Right forelimb (tissue), 1 donor: ENCODE measurements at places on chromosomes 5 and 9.

GRCh38 chr5:100469767-100470166 lies 65.4 kb upstream of the FAM174A start:
- no peak for DNase-seq

DNA sequence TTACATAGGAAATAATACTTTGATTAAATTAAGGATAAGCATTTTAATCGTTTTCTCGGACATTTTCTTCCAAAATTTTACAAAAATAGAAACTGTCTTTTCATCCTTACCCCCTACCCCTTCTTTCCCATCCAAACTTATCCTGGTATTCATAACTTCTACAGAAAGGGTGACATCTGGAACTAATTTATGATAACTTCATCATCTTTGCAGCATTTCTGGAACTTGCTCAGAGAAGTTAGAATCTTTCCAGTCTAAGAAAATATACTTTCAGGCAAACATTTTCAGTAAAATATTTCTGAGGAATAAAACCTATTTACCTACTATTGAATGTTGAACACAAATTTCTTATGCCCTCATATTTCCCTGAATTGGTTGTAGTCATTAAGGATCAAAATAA lies 309.0 kb downstream of the MAN2A1 start:
- no peak for DNase-seq

DNA sequence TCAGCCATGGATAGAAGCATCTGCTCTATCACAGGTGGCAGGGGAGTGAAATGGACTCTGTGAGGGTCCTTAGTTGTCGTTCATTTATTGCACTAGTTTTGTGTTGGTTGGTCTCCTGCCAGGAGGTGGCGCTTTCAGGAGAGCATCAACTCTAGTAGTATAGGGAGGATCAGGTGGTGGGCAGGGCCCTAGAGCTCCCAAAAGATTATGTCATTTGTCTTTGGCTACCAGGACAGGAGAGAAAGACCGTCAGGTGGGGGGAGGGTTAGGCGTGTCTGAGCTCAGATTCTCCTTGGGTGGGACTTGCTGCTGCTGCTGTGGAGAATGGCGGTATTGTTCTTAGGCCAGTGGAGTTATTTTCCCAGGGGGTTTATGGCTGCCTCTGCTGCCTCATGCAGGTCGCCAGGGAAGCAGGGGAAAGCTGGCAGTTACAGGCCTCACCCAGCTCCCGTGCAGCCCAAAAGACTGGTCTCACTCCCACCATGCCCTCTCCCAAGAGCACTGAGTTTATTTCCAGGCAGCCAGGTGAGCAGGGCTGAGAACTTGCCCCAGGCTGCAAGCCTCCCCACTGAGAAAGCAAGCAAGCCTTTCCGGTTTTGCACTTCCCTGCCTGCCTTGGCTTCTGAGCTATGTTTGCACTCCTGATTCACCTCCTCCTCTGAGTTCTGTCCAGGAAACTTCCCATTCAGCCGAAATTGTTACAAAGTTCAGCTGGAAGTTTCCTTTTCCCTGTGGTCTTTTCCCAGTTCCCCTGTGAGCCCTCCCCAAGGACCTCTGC lies 317.3 kb downstream of the TAF11L14 start:
- no peak for DNase-seq

GRCh38 chr5:14174230-14174636 lies 31.1 kb downstream of the TRIO start:
- DNase-seq: no peak

GRCh38 chr9:68545033-68545705 lies 4.5 kb upstream of the TMEM252 start:
- no peak for DNase-seq

DNA sequence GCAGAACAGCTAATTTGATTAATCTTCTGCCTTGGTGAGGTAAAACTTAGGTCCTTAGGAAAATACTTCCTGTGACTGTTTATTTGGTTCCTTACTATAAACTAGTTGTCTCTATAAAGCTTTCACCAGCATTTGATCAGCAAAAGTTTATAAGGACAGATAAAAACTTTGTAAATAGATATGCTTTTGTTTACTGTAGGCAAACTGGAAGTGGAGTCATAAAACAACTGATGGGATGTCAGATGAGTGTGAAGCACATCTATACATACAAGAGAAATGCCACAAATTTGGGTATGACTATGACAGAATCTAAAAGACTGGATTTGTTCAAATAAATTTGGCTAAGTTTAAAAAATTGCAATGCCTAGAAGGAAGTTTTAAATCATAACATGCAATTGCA lies 5.5 kb downstream of the PTGER4 start:
- no peak for DNase-seq

GRCh38 chr9:70488098-70488792 lies 73.8 kb upstream of the KLF9 start:
- no peak for DNase-seq

DNA sequence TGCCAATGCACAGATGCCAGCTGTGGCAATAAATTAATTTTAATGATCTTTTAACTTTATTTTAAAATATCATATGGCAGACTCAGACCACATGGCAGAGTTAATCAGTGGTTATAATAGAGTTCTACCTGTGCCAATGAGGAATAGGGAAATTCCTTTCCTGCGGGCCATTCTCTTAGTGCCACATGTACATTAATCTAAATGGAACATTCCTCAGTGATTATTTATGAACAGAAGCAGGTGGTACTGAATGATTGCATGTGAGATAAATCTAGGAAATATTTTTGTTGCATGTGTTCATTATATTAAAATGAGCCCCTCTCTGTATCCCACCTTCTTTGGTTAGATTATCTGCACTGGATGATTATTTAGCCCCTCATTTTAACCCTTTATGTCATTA lies 102.3 kb downstream of the CCDC192 start:
- DNase-seq: no peak

GRCh38 chr5:126234563-126235195 lies 188.5 kb upstream of the GRAMD2B start:
- no peak for DNase-seq

DNA sequence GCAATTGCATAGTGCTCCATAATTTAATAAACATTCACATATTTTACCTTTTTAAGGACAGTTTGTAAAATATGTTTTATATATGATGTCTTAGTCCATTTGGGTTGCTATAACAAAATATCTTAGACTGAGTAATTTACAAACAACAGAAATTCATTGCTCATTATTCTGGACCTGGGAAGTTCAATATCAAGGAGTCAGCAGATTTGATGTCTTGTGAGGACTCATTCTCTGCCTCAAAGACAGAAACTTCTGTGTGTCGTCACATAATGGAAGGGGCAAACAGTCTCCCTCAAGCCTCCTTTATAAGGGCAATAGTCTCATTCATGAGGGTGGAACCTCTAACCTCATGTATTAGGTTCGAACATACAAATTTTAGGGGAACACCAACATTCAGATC lies 455.9 kb downstream of the TAF11L14 start:
- DNase-seq: no peak

DNA sequence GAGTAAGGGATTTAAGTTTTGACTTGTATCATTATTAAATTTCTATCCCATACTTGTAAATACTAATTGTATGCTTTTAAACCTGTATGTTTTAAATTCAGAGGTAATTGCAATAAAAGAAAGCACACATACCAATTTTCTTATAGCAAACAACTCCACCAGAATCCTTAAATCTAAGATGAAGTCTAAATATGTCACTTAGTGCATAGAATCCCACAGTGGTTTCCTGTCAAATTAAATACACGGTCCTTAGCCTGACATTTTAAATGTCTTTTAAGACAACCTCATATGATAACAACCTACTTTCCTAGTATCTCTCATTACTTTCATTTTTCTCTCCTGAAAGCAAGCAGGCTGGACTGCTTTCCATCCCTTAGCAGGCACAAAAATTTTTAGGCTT lies 52.0 kb downstream of the JMY start:
- no peak for DNase-seq

- no peak for DNase-seq
Observed at GRCh38 chr5:9699681-9700080, 69.5 kb upstream of the TAS2R1 start.

DNA sequence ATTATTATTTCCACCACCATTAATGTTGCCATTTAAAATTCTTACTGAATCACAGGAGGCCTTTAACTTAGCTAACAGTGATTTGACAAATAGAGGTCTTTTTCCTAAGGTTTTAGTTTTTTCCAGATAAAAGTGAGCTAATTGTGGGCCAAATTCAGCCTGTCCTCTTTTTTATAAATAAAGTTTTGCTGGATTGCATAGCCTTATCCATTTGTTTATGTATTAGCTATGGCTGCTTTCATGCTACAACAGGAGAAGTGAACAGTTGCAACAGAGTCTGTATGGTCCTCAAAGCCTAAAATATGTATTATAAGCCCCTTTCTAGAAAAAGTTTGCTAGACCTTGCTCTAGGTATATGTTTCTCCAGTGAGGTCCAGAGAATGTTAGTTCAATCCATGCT lies 172.4 kb downstream of the GDNF start:
- no peak for DNase-seq

GRCh38 chr9:72188232-72188631 lies 39.0 kb downstream of the GDA start:
- no peak for DNase-seq

DNA sequence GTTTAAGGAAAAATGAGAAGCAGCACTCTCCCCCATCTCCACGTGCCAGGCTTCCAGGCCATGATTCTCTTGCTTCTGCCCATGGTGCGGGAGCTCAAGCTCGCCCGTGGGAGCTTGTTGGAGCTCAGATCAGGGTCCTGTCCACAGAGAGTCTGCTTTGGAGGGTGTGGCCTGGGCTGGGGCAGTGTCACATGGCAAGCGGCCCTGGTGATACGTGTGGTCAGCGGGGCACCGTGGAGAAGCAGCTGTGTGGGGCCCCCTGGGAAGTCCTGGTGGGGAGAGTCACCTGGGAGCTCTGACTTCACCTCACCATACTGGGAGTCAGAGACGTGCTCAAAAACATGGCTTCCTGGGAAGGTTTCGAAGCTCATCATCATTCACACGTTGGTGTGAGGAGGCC lies 275.3 kb downstream of the GADD45G start:
- DNase-seq: no peak

DNA sequence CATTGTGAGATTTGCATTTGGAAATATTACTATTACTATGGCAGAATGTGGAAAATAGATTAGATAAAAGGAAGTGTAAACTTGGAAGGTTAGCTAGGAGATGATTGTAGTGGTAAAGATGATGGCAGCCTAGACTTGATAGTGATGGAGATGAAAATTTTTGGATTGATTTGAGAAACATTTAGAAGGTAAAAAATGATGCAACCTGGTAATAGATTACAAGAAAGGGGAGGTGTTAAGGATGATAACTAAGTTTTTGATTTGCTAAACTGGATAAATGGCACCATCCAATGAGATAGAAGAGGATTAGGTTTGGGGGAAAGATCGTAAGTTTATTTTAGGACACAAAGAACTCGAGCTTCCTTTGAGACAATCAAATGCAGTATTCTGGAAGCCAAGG lies 8.9 kb upstream of the SLC30A5 start:
- DNase-seq: no peak

DNA sequence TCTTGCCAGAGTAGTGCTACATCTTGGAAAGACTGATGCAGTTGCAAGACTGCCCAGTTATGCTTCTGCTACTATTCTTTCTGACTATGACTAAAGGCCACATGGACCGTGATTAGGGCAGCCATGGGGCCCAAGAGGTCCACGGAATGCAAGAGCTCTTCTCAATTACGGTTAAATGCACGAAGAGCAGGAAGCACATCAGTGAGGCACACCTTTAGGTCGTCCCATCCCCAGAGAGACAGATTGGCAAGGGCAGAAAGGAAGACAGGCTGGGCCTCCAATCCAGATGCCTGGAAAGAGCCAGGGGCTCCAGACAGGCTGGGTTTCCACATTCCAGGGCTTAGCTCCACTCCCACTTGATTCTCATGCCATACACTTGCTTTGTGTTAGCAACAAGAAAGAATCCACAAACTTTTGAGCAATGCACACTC lies 132.3 kb upstream of the SLIT3 start:
- no peak for DNase-seq

GRCh38 chr9:126205265-126205664 lies 121.4 kb upstream of the MVB12B start:
- no peak for DNase-seq

- no peak for DNase-seq
Observed at GRCh38 chr9:119369680-119370366, 588 bp upstream of the BRINP1 start.

DNA sequence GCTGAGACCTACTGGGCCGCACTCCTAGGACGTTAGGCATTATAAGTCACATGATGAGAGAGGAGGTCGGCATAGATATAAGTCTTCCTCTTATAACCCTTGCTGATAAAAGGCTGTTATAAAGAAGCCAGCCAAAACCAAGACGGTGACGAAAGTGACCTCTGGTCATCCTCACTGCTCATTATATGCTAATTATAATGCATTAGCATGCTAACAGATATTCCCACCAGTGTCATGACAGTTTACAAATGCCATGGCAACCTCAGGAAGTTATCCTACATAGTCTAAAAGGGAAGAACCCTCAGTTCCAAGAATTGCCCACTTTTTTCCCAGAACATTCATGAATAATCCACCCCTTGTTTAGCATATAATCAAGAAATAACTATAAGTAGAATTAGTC lies 222.4 kb downstream of the TLE1 start:
- no peak for DNase-seq

DNA sequence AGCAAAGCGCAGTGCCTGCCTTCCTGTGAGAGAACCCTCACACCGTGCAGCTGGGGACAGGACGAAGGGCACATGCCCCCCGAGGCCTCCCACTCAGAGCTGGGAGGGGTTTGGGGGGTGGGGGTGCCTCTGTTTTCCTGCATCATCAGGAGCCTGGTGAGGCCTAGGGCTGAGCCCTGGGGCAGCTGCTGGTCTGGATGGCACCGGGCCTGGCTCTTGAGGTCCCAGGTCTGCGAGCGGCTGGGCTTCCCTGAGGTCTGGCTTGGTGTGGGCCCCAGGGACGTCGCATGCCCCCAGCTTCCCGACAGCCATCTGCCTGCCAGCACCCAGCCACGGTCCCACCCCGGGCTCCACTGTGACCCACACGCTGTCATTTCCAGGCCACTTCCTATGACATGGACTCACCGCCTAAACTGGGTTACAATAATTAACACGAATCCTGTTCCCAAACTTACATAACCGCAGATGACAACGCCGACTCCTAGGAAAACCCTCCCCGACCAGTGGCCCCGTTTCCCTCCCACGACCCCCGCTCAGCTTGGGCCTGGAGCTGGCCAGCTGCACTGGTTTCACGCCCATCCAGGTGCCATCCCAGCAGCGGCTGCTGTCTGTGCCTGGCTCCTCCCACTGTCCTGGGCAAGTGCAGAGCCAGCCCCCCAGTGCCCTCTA lies 8.7 kb downstream of the NACC2 start:
- DNase-seq: no peak

DNA sequence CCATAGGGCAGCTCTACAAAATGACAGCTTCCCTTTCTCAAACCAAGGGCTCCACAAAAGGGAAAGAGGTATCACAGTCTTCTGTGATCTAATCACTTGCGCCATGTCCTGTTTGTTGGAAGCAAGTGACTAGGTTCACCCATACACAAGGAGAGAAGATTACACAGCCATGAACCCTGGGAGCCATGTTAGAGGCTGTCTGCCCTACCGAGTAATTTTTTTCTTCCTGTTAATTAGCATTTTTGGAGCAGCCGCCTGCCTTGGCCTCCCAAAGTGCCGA lies 33.2 kb upstream of the GOLPH3 start:
- DNase-seq: no peak
